Osteocyte (in vitro differentiated cells): ENCODE measurements at places on chromosomes 12 and 14.

GRCh38 chr12:15763328-15763727, 25.9 kb downstream of the EPS8 start:
- DNase-seq: no peak

DNA sequence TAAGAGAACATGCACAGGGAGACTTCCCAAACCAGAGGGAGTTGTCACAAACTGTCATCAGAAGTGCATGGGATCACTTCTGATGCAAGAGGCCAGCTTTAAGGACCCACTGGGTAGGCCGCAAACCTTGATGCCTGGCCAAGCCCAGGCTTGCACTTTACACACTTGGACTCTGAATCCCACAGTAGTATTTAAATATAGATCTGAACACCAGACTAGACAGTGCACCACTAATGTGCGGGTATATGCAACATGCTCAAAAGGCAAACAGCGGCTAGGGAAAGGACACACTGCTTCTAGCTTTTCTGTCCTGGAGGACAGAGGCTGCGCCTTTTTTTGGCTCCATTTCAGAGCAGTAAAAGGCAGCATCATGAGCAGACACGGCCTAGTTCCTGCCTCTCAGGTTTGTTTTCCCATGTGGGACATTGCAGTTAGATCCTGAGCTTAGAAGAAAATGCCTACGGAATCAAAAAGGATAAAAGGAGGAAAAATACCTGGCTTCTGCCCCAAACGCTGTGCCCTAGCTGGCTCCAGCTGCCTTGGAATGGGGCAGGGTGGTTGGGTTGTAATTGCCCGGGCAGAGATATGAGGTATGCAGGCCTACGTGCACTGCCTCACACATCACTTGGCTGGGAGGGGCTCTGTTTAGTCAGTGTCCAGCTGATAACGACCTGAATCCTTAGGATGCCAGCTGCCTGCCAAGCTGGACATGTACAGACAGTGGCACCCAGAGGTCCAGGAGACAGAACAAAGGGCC, 84.5 kb upstream of the EGLN3 start:
- DNase-seq: no peak

DNA sequence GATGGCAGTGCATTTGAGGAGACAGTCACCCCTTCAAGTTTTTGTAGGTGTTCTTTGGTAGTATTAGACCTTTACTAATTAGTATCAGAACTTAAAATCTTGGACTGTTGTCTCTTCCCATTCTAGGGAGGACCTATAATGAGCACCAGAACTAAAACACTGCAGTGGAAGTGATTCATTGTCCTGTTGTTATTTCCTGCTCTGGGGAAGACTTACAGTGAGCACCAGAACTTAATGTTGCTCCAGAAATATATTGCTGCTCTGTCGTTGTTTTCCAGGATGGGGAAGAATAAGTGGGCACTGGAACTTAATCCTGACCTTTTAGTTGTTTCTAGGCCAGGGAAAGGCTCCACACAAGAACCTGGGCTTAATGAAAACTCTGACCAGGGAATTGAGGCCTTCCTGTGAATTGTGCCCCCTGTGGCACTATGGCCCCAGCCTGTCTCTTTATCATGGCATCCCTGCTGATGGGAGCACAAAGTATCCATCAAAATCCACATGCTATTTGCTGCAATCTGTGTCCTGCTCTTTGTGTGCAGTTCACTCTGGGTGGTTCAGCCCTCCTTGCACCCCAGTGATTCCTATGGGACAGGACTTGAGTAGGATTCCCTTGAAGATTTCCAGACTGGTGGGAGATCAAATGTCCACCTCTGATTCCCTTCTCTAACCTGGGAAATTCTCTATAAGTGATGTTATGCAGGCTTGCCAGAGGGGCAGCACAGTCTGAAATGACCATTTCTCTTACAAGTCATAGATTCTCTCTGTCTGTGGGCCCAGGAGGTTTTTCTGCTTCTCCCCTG, 175.8 kb downstream of the PAWR start:
- no peak for DNase-seq

DNA sequence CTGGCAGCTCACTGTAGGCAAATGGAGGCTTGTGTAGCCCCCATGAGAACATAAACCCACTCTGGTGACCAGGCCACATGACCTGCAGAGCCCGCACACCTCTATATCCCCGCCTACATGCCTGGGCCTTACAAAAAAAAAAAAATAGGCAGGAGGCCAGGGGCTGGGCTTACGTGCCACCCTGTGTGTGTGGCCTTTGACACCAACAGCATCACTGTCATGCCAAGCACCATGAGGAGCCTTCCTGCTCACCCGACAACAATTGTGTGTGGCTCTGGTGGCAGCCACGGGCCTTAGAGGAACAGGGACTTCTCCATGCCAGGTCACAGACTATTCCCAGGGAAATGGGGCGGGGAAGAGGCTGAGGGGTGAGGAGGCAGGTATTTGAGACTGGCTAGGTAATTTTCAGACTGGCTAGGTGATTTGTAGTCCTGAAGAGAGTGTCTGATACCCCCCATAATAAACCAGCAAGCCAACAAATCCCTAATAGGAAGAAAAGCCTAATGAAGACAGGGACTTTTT, 140.0 kb downstream of the DPF3 start:
- peak; percentile 62 for DNase-seq

GRCh38 chr12:91732086-91732485, 413.6 kb downstream of the BTG1 start:
- DNase-seq: no peak
